NT2/D1 (cell line): ENCODE measurements at places on chromosomes 13 and 19.

- no peak for DNase-seq
Observed at GRCh38 chr13:23467048-23467931, 33.8 kb upstream of the SACS start.

- DNase-seq, result peak; percentile 5
Observed at GRCh38 chr19:41657157-41657556, 30.3 kb upstream of the CEACAM4 start.

- DNase-seq, result no peak
Observed at GRCh38 chr13:43830497-43830881, 43.7 kb upstream of the ENOX1 start.

GRCh38 chr13:95865080-95865615 lies 188.1 kb downstream of the UGGT2 start:
- no peak for DNase-seq

- no peak for DNase-seq
Observed at GRCh38 chr19:28492621-28493020, 720.3 kb downstream of the UQCRFS1 start.

GRCh38 chr19:23762884-23763711 lies 4.4 kb upstream of the ZNF681 start:
- no peak for DNase-seq

DNA sequence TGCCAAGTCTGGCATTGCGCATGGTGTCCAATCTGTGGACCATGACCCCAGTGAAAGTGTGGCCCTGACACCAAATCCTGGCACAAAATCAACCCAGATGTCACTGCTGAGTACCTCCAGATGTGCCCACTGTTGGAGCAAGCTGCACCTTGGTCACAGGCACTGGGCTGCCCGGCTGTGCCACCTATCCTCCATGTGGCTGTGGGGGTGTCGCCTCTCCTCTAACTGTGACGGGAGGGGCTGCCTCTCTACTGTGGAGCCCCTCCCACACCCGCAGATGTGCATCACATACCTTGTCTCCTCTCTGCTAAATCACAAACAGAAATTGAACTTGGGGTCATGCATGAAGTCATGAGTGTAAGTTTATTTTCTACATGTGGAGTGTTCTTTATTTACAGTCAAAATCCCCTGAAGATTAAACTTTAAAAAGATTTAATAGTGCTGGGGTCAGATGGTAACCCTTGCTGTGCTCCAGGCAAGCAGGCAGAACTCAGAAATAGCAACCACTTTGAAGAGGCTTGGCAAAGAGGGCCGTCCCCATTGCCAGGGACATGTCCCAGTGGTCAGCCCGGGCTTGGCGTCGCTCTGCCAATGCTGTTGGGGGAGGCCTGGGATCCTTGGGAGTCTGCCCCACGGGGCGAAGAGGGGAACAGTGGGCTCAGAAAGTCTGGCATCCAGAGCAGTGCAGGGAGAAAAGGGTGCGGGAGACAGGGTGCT lies 46.4 kb upstream of the ZNF536 start:
- DNase-seq, result no peak

DNA sequence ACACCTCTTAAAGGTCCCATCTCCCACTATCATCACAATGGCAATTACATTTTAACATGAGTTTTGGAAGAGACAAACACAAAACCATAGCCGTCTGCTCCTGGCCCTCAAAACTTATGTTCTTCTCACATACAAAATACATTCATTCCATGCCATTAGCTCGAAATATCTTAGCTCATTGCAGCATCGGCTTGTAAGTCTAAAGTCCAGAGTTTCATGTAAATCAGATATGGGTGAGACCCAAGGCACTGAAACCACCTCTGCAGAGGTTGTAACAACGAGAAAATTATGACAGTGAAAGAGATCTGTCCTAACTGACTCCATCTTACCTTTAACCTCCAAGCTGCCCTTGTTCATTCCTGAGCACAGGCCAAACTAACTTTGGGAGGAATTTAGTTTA lies 635.0 kb upstream of the SPRY2 start:
- DNase-seq, result no peak

DNA sequence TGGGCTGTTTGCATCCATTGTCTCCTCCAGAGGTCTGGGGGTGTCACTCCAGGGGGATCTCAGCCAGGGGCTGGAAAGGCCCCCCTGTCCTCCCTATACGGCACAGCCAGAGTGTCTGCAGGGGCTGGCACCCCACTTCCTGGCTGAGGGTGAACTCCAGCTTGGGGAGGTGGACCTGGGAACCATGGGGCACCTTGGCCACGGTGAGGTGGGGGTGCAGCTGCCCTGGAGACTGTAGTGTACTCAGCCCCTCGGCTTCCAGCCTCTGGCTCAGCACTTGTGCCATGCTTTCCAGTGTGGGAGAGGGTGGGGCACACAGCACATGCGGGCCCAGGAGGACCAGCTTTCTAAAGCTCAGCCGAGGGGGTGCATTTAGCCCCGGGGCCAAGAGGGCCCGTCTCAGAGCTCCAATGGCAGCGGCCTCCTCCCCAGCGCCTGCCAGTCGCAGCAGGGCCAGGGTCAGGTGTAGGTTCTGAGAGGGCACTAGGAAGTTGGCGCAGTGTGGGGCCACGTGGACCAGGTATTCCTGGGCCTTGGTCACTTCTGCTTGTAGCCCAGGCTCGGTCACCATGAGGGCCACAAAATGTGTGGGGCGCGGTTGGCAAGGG lies 1.4 kb downstream of the LENG9 start:
- DNase-seq, result no peak

GRCh38 chr19:6108721-6109633 lies 1.3 kb downstream of the RFX2 start:
- DNase-seq, result no peak

DNA sequence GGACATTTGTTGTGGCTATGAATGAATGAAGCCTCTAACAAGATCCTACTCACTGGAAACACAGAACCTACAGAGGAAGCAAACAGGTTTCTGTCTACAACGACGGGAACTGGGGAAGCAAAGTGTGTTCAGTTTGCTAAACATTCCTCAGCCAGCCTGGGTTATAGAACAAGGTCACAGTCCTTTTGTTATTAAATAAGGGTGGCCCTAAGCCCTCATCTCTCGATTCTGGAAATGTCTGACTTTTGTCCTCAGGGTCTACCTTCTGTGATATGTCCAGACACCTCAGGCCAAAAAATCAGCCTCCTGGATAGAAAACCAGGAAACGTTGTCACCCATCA lies 64.6 kb upstream of the ARHGEF7 start:
- no peak for DNase-seq

DNA sequence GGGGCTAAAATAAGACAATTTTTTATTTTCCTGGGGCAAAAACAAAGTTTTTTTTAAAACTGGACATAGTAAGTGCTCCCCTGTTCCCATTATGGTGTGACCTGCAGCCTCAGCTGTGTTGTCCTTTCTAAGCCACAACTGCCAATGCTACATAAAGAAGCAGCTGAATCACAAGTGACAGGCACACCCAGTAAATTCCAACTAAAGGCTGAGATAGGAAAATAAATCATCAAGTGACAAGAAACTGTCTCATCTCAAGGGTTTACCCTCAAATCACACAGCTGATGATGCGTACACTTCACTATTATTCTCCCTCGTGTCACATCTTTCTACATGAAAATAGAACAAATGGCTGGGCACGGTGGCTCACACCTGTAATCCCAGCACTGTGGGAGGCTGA lies 28.7 kb downstream of the STK24 start:
- DNase-seq, result no peak

GRCh38 chr19:2302319-2303210 lies 5.4 kb downstream of the LINGO3 start:
- no peak for DNase-seq

DNA sequence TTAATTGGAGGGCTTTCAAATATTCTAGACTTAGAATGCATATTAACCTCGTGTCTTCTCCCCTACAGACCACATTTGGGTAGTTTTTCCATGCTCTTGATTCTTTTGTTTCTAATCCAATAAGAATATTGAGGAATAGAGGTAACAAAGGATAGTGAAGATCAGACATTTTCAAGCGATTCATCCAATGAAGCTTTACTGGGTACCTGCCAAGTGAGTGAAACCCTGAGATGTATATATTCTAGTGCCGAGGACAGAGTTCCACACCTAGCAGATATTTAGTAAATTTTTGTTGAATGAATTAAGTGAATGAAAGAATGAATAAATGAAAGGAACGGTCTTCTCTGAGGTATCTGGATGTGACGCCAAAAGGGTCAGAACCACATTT lies 442 bp upstream of the RFC3 start:
- no peak for DNase-seq

DNA sequence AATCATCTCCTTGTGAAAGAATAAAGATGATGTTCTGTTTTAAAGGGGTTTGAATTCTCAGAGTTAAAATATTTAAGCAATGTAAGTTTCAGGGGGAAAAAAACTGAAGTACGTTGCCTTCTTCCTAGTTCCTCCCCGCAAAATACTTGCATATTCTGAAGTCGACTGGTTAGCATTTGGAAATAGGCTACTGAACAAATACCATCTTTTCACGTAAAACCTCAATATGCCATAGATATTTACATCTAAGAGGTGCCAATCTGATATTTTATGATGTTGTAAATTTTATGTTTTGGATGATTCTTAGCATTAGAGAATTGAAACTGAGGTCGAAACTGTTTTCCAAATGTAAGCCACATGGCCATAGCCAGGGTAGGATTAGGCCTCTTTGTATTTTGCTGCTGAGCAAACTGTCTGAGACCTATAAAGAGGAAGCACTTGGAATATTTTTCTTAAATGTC lies 138.3 kb downstream of the FLT1 start:
- no peak for DNase-seq

GRCh38 chr13:107551521-107551920 lies 663.8 kb downstream of the LIG4 start:
- DNase-seq, result no peak

DNA sequence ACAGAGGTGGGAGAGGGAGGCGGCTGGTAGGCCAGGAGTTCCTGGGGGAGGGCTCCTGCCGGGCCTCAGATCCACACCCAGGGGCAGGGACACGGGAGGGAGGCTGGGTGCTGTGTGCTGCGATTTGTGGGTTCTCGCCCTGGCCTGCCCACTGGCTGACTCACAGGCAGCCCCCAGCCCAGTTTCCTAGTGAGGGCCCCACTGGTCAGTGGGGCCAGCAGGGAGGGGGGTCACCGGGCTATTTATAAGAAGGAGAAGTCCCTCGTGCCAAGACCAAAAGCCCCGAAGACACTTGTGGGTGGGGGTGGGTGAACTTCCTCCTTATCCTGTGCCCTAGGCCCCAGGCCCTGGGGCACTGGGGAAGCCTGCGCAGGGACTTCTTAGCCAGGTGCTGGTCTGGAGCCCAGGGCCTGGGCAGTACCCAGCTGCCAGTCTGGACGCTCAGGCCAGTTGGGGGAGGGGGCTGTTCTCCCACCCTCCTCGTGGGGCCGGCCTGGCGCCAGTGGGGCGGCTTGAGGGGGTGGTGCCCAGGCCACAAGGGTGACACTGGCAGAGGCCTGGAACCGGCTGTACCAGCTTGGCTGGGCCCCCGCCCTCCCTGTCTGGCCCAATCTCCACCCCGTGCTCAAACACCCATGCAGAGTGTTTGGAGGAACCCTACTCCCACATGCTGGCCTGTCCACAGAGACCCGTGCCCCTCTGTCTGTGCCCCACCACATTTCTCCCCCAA lies 5.0 kb upstream of the JUNB start:
- no peak for DNase-seq

DNA sequence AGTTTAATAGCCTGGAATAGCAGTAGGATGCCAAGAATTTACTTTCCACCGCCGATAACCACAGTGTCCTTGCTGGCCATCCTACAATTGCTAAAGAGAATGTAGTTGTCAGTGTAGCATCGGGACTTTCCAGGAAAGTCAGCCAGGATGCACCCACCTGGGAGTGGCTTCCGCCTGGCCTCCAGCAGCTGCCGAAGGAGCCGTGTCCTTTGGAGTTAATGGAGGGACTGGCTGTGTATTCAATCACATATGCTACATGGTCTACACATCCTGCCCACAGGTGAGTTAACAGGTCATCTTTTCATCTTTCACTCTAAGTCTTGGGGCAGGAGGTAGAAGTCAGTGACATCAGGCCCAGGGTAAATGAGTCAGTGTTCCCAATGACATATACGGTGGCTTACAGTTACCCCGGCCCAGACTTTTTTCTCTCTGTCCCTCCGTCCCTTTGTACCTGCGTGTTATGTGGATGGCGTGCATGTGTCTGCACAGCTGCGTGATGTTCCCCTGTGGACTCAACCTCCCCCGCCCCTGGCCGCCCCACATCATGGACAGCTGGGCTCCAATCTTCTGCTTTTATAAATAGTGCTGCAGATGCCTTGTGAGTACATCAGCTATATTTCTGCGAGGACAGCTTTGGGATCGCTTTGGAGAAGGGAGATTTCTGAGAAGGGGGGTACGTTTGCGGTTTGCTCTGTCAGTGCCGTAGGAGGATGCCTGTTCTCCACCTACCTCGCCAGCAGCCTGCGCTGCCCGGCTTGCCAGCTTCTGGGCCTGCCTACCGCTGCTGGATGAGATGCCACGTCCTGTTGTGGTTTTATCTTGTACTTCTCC lies 63.1 kb downstream of the ATP11A start:
- DNase-seq, result no peak

DNA sequence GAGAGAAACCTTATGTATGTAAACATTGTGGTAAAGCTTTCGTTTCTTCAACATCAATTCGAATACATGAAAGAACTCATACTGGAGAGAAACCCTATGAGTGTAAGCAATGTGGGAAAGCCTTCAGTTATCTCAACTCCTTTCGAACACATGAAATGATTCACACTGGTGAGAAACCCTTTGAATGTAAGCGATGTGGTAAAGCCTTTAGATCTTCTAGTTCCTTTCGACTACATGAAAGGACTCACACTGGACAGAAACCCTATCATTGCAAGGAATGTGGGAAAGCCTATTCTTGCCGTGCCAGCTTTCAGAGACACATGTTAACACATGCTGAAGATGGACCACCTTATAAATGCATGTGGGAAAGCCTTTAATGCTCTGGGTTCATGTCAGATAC lies 24.7 kb downstream of the ZNF136 start:
- DNase-seq, result no peak

- no peak for DNase-seq
Observed at GRCh38 chr13:41459432-41460073, 2.2 kb downstream of the RGCC start.

DNA sequence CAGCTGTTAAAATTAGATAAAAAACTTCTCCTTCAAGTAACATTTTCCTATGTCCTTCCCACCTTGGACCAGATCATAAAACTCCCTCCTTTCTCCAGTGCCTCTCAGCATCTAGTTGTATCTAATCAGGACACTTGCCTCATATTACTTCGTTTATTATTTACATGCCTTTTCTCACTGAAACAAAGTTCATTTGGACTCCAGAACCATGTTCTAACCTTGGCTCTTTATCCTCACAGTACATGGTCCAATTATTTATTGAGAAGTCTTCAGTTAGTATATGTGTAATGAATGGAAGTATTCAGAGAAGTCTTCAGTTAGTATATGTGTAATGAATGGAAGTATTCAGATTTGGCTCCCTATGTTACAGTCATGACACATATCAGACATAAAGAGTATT lies 342.7 kb downstream of the OXGR1 start:
- DNase-seq, result no peak

GRCh38 chr13:94173312-94173854 lies 306.1 kb downstream of the DCT start:
- no peak for DNase-seq
